Glomerular endothelial cell (primary cell): ENCODE measurements at places on chromosomes 13 and 19. TPM values are rescaled to one million over a fixed set of nuclear protein-coding genes. Genes with fewer than 3 reads are reported as not detected.

Gene PSG2
- not detected in 2 replicates for total RNA-seq

Gene SRRM5
- total RNA-seq: 0.29 TPM in 1 of 2 replicates, not detected in the other

Gene MTMR6
- total RNA-seq: 24.0 and 28.1 TPM in 2 replicates

Gene ZNF681
- 1.2 and 1.6 TPM in 2 replicates for total RNA-seq

Gene RELB
- total RNA-seq: 24.1 and 46.9 TPM in 2 replicates

Gene MISP
- 0.18 and 1.0 TPM in 2 replicates for total RNA-seq

Gene PGLYRP2
- 0.29 TPM in 1 of 2 replicates, not detected in the other for total RNA-seq

Gene MAB21L1
- not detected in 2 replicates for total RNA-seq

Gene FXYD3
- total RNA-seq: not detected in 2 replicates

Gene GRIK5
- 0.23 TPM in 1 of 2 replicates, not detected in the other for total RNA-seq

Gene GMIP
- 13.6 and 22.5 TPM in 2 replicates for total RNA-seq

Gene NLRP4
- not detected in 2 replicates for total RNA-seq

Gene ZSCAN5A
- total RNA-seq: 4.0 and 4.1 TPM in 2 replicates

DNA sequence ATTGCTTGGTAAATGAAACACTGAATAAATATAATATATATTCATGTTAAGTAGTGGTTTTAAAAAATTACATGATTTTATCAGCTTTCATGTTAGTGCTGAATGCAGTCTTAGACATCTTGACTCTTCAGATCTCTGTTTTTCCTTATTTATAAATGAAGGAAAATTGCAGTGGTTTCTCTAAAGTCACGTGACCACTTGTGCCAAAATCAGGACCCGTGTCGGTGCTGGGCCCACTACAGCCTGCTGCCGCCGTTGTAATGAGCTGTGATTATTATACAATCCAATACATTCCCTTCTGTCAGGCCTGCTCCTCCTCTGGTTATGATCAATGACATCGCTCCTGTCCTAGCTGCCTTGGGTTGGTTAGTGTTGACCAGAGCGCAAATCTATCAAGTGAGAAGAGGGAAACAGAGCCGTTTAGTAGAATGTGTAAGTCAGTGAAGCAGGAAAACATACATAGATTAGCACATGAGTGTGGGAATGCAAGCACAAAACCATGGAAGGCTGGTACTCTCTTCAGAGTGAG is 88.2 kb downstream of the AKAP11 start:
- DNase-seq: no peak

- no peak for DNase-seq
These were observed 11.2 kb downstream of the ANO8 start for GRCh38 chr19:17323300-17323963.

- no peak for DNase-seq
These were observed 41.5 kb downstream of the NOTCH3 start for GRCh38 chr19:15159251-15159650.

DNA sequence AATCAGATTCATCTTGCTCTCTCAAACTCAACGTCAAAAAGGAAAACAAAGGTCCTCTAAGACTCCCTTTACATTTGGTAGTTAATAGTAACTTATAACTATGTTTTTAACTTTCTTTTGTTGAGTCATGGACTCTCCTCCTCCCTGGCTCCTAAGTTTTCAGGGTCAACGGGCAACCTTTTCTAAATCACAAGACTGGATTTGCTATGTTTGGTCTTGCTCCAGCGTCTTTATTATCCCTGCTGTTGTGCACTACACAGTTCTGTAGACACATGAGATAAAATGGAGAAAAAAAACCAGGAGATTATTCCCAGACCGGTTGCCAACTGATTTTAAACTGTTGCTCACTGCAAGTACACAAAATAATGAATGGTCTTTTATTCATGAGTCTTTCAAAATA is 1.9 kb upstream of the ITM2B start:
- no peak for DNase-seq

DNA sequence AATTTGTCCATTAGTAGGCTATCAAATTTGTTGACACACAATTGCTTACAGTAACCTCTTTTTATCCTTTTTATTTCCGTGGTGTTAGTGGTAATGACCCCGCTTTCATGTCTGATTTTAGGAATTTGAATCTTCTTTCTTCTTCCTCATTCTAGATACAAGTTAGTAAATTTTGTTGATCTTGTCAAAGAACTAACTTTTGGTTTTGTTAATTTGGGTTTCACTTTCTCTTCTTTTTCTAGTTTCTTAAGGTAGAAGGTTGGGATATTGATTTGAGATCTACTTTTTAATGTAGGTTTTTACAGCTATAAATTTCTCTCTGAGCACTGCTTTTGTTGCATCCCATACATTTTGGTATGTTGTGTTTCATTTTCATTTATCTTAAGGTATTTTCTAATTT is 53.3 kb upstream of the SLC7A1 start:
- no peak for DNase-seq

DNA sequence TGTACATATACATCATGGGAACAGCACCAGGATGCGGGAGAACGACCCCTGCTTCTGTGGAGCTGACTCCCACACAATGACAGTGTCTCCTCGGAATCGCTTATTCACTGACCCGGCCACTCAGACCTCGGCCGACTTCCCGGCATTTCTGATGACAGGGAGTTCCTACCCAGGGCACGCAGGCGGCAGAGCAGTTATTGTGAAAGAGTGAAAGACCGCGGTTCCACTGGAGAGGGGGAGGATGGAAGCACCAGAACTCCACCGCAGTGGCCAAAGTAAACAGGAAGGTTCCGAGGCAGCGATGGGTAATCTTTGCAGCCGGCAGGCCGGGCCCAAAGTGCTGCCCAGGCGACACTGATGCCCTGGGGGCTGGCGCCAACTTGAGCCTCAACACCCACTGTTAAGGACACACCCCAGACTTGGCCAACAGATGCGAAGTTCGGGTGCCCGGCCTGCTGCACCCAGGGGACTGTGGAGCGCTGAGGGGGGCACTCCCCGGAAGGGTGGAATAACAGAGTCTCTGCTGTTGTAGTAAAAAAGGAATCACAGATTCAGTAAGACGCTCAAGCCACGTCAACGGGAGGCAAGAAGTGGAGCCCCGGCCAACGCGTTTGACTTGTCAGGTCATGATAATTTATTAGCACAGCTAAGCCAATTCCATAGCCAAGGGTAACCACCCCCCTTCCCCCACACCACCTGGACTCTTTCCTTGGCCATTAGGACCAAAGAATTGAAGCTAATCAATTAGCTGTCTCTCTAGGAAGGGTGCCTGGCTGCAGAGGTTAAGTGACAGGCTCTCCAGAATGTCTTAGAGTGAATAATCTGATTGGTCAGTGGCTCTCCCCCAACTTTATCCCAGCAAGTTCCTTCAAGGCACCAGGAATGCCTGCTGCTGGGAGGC is 5.8 kb downstream of the MLLT1 start:
- no peak for DNase-seq

- DNase-seq: no peak
These were observed 541.6 kb downstream of the SUCLA2 start for GRCh38 chr13:47459512-47459911.

- DNase-seq: no peak
These were observed 242.6 kb downstream of the NDFIP2 start for GRCh38 chr13:79723519-79724024.

- DNase-seq: no peak
These were observed 9.7 kb downstream of the DPY19L3 start for GRCh38 chr19:32415246-32415645.

GRCh38 chr13:79423801-79424642 is 18.0 kb upstream of the RBM26 start:
- no peak for DNase-seq

- no peak for DNase-seq
These were observed 577.4 kb downstream of the TBC1D4 start for GRCh38 chr13:74904556-74904955.

DNA sequence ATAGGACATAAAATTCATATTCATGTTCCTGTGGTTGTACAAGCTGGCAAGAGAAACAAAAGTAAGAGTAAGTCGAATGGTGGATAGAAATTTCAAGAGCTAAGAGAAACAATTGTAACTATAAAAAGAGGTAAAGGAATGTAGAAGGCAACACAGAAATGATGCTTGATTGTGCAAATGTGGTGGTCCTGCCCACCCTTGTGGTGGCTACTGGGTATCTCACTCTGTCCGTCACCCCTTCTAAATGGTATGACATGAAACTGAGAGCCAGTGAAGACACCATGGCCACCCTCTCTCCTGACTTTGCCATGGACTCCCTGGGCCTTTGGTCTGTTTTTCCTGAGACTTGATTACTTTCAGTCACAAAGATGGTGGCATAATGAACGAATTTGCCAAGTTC is 925.9 kb upstream of the SLITRK6 start:
- DNase-seq: no peak

- DNase-seq: no peak
These were observed 11.1 kb downstream of the CAPN12 start for GRCh38 chr19:38733241-38733492.

- no peak for DNase-seq
These were observed 465.1 kb upstream of the PCDH20 start for GRCh38 chr13:61880578-61881283.

- no peak for DNase-seq
These were observed 414.2 kb downstream of the EFNB2 start for GRCh38 chr13:106121173-106121754.

- DNase-seq: no peak
These were observed 63.4 kb downstream of the SLC7A1 start for GRCh38 chr13:29532116-29532515.

DNA sequence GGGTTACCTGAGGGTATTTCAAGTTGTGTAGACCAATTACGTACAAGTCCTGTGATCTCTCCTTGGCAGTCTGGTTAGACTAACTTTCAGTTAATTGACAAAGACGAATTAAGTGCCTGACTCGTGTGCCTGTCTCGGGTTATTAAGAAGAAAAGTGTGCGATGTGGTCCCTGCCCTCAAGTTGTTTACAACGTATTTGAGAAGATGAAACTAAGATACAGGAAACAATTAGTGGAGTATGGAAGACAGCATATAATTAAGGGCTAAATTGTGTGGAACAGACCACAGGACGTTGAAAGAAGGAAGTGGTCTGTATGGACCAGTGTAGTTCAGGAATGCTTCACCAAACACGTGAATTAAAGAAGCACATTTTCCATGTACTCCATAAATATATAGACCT is 49.2 kb downstream of the KLF5 start:
- no peak for DNase-seq

DNA sequence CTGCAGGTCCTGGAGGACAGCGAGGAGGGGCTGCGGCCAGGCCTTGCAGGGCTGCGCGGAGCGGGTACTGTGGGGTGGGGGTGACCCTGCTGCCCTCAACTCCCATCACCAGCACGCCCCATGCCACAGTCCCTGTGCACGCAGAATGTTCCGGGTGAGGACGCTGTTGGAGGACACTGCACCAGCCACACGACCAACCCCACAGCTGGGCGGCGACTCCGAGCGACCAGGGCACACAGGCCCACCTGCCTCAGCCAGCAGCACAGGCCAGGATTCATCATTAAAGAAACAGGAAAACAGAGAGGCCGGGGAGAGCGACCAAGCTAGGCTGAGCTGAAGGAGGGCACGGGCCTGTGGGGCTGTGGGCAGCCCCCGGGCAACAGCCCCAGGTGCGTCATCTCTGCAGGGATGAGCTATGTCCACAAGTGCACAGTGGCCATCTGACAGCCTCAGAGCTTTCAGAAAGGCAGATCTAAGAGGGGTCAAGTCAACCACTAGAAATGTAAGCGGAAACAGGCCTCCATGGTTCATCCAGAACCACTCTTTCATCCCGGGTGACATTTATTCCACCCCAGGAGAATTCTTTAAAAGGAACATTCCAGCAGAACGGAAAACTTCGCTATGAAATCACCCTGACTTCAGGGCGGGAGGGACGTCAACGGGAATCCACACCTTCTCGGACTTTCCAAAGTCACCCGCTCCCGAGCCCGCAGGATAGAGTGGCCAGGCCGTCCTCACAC is 1.5 kb downstream of the GAS6 start:
- no peak for DNase-seq

GRCh38 chr13:25608181-25608580 is 236.4 kb downstream of the ATP8A2 start:
- DNase-seq: no peak

- no peak for DNase-seq
These were observed 9.5 kb downstream of the LSM7 start for GRCh38 chr19:2318923-2319322.

DNA sequence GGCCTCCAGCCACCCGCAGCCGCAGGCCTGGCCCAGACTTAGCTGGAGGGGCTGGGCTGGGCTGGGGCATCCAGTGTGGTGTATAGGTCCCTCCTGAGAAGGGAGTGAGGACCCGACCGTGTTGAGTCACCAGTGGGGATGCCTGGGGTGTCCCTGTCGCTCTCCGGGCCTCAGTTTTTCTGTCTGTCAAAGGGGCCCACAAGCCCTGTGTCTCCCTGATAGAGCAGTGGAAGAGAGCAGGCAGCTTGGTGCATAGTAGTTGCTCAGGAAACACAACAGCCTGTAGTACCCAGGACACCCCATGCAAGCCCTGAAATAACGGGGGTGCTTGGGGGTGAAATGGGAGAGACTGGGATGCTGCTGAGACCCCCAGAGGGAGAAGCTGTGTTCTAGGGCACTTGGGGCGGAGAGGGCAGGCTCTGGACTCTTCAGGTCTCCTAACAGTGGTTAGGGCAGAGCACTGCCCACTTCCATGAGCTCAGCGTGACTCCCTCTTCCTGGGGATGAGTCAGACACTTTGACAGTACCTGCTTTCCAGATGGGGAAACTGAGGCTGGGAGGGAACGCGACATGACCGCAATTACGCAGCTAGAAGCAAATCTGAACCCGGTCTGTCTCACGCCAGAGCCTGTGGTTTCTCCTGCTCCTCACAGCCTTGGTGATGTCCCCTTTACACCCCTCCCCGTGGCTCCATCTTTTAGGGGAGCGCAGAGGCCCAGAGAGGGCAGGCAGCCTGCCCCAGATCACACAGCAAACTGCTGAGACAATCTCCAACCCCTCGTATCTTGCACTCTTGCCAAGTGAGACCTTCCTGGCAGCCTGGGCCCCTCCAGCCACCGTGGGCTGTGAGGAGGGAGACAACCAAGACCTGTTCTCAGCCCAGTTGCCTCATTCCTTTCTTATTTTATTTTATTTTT is 692 bp downstream of the SULT2B1 start:
- DNase-seq: no peak

GRCh38 chr19:24060687-24061356 is 26.2 kb upstream of the ZNF254 start:
- DNase-seq: no peak

GRCh38 chr13:34779171-34779570 is 162.9 kb upstream of the NBEA start:
- DNase-seq: no peak

DNA sequence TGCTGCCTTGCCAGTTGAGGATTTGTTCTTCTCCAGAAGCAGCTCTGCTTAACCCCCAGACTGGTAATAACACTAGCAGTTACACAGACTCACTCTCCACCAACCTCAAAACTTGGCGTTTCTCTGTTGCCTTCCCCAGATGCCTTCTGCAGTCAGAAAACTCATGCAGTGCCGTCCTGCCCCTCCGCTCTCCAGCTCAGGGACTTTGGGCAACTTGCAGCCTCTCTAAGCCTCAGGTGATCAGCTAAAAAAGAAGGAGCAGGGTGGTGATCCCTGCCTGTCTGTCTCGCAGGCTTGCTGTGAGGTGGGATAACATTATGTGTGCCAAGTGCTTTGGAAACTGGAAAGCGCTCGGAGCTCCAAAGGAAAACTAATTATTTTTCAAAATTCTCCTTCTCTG is 391.6 kb downstream of the HS6ST3 start:
- no peak for DNase-seq

- no peak for DNase-seq
These were observed 1257.5 kb upstream of the ATXN8OS start for GRCh38 chr13:68850160-68850559.
